ENCODE measurements at places on chromosomes 5 and 9.

GRCh38 chr9:114507726-114508125 lies 2.5 kb upstream of the WHRN start:
- DNase-seq: no peak

GRCh38 chr9:70121818-70122436 lies 78.3 kb downstream of the MAMDC2 start:
- DNase-seq: no peak

- no peak for DNase-seq
Measured at GRCh38 chr9:109497226-109498153, 617 bp downstream of the PTPN3 start.

DNA sequence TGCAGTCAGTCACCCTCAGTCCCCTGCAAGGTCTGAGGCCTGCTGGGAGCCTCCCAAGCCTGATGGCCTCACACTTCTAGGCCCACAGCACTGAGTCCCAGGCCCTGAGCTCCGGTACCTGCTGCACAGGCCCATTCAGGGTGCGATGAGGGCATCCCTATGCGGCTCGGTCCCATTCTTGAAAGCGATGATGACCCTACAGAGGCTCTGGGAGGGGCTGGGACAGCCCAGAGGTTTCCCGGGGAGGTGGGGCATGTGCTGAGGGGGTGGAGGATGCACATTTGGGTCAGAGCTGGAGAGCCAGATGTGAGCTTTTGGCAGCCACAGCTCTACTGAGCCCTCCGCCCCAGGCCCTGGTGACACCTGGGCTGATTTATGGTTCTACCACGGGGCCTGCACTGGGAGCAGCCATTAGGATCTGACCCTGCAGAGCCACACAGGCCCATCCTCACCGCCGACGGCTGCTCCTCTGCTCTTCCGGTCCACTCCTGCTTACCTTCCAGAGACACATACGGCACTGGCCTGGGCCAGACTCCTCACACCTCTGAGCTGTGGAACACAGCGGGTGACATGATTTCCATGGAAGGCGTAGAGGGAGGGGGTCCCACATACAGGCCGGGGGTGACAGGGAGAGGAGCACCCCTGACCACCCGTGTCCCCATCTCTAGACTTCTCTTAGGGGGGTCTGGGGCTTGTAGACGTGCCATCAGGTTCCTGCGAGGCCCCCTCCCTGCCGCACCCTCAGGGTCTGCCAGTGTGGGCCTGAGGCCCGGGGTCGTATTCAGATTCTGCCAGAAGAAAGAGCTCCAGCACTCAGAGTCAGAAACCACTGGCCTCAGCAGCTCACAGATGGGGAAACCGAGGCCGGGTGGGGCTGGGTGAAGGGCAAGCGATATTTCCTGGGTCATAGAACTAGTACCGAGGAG lies 53.4 kb downstream of the COL23A1 start:
- DNase-seq: no peak

- no peak for DNase-seq
Measured at GRCh38 chr9:5893591-5894236, 3.0 kb downstream of the MLANA start.

- no peak for DNase-seq
Measured at GRCh38 chr5:66180282-66181155, 36.4 kb downstream of the SREK1 start.

DNA sequence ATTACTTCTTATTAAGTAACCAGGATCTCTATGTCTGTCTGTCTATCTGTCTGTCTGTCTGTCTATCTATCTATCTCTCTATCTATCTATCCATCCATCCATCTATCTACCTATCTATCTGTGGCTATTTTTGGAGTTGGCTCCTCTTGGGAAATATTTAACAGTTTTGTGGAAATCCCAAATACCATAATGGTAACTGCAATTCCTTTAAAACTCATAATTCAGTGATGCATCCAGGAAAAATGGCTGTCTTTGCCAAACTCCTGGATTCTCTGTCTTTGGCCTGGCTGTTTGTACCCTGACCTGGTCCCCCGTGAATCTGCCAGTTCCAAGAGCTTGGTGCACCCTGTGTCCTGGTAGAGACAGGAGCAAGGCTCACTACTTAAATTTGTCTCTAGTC lies 197.0 kb downstream of the PCSK1 start:
- no peak for DNase-seq

GRCh38 chr5:54703133-54703532 lies 185.6 kb downstream of the SNX18 start:
- DNase-seq: no peak

DNA sequence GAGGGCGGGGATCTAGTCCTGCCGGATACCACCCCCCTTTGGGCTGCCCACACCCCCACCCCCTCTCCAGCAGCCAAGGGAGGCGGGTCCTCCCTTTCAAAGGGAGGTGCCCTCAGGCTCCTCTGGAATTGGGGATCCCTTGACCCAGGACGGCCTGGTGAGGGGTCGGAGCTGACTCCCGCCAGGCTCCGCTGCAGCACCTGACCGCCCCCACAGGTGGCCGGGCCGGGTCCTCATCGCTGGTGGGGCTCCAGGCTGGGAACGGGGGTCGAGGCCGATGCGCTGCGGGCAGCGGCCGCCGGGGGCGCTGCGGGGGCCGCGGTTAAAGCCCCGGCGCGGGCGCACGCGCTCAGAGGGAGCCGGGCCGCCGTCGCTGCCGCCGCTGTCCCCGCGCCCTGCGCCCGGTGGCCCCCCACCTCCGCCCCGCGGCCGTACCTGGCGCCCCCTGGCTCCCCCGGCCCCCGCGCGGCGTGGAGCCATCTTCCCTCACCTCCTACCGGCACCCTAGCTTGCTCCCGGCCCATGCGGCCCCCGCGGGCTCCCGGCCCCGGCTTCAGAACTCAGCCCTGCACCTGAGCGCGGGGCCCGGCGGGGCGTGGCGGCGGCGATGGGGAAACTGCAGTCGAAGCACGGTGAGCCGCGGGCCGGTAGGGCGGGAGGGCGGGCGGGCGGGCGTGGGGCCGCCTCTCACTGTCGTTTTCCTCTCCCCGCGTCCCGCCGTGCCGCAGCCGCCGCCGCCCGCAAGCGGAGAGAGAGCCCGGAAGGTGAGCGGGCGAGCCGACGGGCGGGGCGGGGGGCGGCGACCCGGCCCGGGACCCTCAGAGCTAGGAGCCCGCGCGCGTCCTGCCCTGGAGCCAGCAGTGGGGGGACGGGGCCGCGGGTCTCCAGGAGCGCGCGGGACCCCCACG lies at the start of gene NKD2:
Gene NKD2 (plus strand): TSS at position 352 of the 908 bp plus-strand sequence. CDS start 256 bp downstream, at position 608.
- peak; percentile 87 for DNase-seq

GRCh38 chr5:41831155-41831554 lies 39.1 kb downstream of the OXCT1 start:
- DNase-seq: no peak

DNA sequence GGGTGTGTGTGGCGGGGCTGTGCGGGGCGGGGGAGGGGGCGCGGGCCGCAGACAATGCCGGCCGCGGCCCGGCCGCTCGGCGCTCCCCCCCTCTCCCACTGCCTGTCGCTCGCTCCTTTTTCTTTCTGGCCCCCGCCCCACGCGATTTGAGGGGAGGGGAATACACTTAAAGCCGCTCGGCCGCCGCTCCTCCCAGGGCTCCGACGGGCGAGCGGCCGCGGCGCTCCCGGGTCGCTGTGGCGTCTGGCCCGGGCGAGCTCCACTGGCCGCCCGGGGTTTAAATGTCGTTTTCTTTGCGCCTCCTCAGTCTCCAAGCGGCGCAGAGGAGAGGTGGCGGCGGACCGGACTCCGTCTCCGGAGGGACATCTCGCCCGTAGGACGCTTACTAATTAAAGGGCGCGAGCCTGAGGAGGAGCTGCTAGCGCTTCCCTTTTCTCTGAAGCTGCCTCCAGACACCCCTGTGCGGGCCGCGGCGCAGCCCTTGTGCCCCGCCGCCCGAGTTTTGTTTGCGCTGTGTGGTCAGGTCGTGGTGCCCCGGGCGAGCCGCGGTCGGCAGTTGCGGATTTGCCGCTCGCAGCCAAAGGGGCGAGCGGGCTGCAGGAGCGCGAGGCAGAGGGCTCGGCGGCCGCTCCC lies 1.4 kb downstream of the ZSWIM6 start:
- DNase-seq: peak; percentile 20
